Stimulated activated CD8-positive, alpha-beta memory T cell treated with anti-CD3 and anti-CD28 coated beads, Interleukin-7, amount 100 ng/mL, for 1 hour (primary cell): ENCODE measurements at places on chromosomes 12 and 14.
A peak's percentile ranks its signal among the peaks of the same experiment; 100 is the strongest.

DNA sequence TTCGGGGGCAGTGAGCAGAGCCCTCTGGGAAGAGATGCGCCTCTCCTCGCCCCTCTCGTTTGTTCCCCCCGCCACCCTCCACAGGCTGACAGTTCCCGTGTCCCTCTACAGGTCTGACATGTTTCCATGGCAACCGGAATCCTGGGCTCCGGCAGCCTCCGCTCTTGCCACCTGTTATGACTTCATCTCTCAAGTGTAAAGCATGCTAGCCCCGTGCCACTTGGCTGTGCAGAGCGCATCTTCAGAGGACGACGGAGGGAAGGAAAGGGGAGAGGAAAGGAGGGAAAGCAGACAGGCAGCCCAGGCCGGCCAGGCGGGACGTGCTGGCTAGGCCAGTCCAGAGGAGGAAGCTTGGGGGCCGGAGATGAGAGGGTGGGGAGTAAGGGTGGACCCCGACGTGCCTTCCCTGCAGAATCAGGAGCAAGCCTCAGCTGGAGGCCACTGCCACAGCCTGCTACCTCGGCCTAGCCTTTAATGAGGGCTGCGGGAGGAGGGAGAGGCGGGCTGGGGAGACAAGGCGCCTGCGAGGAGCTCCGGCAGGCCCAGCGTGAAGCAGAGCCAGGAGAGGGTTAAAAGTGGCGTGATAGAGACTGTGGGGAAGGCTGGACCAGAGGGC lies 214.3 kb downstream of the DPF3 start:
- no peak for DNase-seq

DNA sequence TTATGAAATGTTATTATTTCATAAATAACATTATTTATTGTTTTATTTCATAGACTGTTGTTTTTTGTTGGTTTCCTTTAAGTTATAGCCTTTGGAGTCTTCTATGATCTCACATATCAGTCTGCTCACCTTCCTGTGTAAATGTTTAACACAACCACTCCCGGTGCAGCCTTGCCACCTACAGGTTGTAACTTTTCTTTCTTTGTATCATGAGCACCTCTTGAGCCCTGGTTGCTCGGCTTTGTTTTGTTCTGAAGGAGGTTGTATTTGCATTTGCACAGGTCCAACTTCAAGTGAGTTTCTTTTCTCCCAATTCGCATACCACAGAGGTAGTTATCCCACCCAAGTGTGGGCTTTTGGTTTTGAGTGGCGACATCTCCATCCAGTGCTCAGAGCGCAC lies 121.4 kb downstream of the SLC15A4 start:
- no peak for DNase-seq

- no peak for DNase-seq
These were observed 6.9 kb upstream of the KLRF1 start for GRCh38 chr12:9820281-9820930.

DNA sequence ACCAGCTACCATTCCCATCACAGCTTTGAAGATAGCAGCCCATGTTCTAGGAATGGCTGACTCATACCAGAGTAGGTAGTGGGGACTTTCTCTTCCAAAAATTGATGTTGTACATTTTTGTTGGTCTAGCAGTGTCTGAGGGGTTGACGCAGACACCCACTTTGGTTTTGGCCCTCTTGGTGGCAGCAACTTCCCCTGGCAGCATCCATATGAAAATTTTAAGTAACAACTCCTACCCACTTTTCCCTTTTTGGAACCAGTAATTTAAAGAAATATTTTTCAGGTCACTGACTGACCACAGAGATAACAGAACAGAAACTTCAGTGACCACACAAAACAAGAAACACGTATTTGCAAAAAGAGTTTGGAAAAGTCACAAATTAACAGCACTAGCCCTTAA lies 162.0 kb upstream of the TMCC3 start:
- no peak for DNase-seq

GRCh38 chr14:74160763-74161162 lies 76.0 kb downstream of the LIN52 start:
- DNase-seq = no peak

DNA sequence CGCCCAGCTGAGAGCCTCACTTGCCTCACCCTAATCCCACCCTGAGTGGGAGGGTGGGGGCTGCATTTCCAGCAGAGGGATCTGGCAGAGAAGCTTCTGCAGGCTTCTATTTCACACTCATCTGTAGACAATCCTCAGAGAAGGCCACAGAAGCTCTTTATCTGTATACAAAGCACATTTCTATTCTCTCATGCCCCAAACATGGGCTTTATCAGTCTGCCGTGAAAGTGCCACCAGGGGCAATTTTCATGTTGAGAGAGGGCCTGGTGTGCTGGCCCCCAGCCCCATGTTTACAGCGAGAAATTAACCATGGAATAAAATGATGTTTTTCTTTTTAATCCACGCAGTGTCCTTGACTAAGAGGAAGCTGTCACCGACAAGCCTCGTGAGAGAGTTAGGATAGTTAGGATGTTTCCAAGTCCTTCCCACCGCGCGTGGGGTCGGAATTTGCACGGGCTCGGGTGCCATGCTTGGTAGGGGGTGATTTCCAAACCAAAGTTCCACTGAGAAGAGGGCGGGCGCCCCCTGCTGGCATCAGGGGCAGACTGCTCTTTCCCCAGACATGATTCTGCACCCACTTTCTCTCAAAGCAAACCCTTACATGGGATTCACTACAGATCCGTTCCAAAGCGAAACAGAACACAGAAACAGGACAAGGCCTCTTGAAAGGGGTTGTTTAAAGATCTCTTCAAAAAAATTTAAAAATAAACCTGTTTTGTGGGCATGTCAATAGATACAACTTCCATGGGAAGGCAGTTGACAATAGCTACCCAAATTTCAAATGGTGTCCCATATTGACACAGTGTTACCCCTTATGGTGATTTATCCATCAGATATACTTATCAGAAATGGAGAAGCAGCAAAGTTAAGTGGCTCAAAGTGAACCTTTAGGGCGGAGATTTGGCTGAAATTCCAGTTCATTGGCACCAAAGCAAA lies 19.4 kb downstream of the BDKRB1 start:
- DNase-seq = peak; percentile 40

DNA sequence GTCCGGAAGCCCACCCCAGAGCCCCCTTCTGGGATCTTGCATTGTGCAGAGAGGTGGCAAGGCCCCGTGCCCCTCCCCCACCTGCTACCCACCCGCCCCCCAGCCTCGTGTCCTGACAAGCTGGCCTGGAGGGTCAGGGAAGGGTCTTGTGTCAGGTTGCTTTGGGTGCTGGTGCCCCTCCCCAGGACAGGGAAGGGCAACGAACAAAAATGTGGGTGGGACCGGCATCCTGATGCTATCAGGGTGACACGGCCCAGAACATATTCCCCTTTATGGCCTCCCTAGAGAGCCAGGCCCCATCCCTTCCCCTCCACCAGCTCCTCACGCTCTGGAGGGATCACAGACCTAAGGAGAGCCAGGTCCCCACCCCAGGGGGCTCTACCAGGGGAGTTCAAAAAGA lies 38.7 kb upstream of the TMEM179 start:
- no peak for DNase-seq
